NCI-H526 treated with DMSO at 0.1 percent for 48 hours (cell line): ENCODE measurements at places on chromosomes 1 and 21.

GRCh38 chr1:65321879-65322278 lies 12.5 kb downstream of the DNAJC6 start:
- no peak for DNase-seq

DNA sequence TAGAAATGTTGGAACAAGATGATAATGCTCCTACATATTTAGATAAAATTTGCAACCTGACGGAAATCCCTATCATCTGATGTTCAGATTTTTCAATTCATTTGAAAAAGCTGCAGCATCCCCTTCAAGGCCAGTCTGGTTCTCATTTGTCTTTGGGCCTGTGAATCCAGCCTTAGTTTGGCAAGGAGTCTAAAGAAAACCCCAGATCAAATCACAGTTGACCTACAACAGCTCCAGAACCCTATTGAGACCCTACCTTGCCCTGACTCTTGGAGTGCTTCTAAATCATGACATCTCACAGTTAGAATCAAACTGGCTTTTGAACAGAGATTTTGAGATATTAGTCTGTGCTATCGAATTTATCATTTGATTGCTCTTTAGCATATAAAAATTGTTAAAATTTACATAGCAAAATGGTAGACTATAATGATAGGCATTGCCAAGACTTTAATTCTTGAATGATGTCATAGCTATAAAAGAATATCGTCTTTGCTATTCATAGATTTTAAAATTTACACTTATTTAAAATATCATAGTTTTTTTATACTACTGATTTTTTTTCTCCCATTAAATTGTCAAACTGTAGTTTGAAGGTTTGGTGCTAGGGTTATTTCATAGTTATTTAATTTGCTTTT lies 2.2 kb downstream of the PPP2R5A start:
- no peak for DNase-seq

GRCh38 chr1:200737647-200738291 lies 924 bp upstream of the CAMSAP2 start:
- DNase-seq = no peak

DNA sequence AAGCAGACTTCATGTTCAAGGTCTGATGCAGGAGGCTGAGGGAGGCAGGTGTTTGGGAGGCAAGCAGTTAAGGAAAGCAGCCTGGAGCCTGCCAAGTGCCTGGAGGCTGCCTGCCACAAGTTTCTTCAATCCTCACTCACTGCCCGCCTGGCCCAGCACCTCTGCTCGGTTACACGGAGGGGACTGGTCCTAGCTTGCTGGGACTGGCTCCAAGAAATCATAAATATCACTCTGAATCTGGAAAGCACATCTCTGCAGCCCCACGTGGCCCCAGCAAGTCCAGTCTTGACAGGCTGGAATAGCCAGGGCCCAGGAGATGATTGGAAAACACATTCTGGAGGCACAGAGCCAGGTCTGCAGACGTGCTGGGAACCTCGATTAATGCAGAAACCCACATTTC lies 83.9 kb downstream of the BCAR3 start:
- no peak for DNase-seq

GRCh38 chr1:1451696-1452364 lies 2.3 kb downstream of the ATAD3C start:
- DNase-seq = no peak

- DNase-seq = no peak
These were observed 110.3 kb upstream of the TNR start for GRCh38 chr1:175853681-175854080.

GRCh38 chr21:45289655-45290515 lies 2.2 kb upstream of the POFUT2 start:
- DNase-seq = no peak

DNA sequence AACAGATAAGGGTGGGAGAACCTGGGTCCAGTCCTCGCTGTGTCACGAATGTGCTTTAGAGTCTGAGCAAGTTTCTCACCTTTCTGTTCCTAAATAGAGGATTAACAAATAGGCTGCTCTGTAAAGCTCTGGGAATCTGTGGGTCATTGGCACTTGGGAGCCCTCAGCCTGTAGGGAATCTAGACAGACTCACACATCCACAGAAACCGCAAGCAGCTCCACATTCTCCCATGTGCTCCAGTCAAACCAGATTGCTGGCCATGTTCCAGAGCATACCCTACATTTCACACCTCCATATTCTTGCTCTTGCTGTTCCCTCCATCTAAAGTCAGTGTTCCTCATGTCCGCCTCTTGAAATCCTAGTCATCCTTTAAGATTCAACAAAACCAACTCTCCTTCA lies 7.8 kb upstream of the AHCYL1 start:
- DNase-seq = no peak

GRCh38 chr1:154191990-154192461 lies at the start of gene TPM3:
Gene TPM3 (minus strand): TSS chr1:154192100. CDS start chr1:154192018, 82 bp downstream.
- no peak for DNase-seq

- DNase-seq = no peak
These were observed 19.7 kb upstream of the SFT2D2 start for GRCh38 chr1:168206111-168206510.

DNA sequence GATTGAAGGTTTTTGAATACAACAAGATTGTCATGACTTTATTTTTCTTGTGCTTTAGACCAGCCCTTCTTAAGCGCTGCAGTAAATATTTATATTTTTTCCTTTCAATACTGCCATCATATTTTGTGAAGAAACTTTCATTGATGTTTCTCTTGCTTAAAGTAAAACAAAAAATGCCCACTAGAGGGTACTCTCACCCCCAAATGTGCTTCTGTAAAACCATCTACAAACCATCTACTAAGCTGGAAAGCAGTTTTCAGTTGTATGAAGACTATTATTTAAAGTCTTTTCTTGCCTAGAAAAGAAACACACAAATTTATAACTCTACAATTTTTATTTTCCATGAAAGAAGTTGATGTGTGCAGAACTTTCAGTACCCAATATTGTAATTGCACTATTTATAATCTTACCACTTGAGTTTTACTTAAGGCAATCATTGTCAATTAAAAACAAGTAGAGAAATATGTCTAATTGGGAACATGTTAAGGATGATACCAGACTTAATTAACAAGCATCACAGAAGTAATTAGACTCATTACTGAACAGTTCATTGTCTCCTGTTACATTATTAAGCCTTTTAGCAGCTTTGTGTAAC lies 10.7 kb downstream of the LEPR start:
- peak; percentile 30 for DNase-seq

DNA sequence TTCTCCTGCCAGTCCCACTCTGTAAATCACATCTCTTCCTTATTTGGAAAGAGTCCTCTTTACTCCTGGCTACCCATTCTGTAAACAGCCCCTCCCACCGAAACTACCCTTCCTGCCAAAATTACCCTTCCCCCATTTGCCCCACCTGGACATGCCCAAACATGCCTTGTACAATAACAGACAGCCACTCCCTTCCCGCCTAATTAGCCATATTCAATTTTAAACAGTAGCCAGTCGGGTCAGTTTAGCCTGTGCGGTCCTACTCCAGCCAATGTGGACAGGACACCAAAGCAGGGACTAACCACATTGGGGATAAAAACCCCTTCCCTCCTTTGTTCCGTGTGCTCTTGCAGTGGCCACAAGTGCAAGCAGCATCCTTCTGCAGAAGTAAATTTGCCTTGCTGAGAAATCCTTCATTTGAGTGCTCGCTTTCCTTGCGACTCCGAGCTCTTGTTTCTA lies 56.3 kb upstream of the MAP10 start:
- no peak for DNase-seq

GRCh38 chr1:202255343-202255742 lies 61.7 kb downstream of the LGR6 start:
- no peak for DNase-seq
